ENCODE measurements at places on chromosomes 6 and 20. TPM values are rescaled to one million over a fixed set of nuclear protein-coding genes. Genes with fewer than 3 reads are reported as not detected.

Gene TLDC2
- total RNA-seq = not detected

Gene APMAP
- 173 TPM for total RNA-seq

Gene HTR1E
- total RNA-seq = not detected

Gene TPBG
- 42.6 TPM for total RNA-seq

Gene GID8
- 20.1 TPM for total RNA-seq

Gene FAM83D
- total RNA-seq = 73.1 TPM

Gene TEAD3
- 3.8 TPM for total RNA-seq

Gene CDH4
- total RNA-seq = 9.0 TPM

Gene NMBR
- not detected for total RNA-seq

Gene SNX9
- total RNA-seq = 24.2 TPM

Gene RIOK1
- total RNA-seq = 71.9 TPM

Gene GPSM3
- total RNA-seq = 80.6 TPM

Gene TCF15
- not detected for total RNA-seq

Gene FHL5
- total RNA-seq = not detected

Gene SFT2D1
- 49.7 TPM for total RNA-seq

Gene ARMC2
- 0.17 TPM for total RNA-seq

Gene KLHDC3
- total RNA-seq = 119 TPM

Gene TRIM10
- not detected for total RNA-seq
